MCF 10A (cell line): ENCODE measurements at places on chromosomes 4 and X. TPM values are rescaled to one million over a fixed set of nuclear protein-coding genes. Genes with fewer than 3 reads are reported as not detected.

Gene TAF7L
- total RNA-seq: 0.21 TPM in 1 of 2 replicates, not detected in the other

DNA sequence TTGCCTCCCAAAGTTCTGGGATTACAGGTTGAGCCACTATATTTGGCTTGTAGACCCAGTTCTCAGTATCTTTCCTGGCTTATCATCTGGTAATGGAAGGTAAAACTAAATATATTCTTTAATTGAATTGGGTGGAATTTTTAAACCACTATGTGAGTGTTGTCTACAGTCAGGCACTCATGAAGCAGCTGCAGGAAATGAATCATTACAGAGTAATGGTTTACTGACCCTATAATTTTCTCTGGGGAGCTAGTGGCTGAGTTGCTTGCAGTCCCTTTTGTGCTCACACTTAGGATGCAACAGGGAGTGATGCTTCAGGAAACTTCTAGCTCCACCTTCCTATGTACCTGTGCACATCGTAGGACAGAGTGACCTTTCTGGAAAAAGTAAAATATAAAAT, 4.1 kb upstream of the UGT2B7 start:
- peaks cover 18% of the 10 kb centered on the region for H3K4me1 ChIP-seq
- no peaks in the 10 kb centered on the region for H3K36me3 ChIP-seq
- DNase-seq: no peak
- no peak overlapping the region for H3K4me3 ChIP-seq
- H3K27ac ChIP-seq: no peak overlapping the region

DNA sequence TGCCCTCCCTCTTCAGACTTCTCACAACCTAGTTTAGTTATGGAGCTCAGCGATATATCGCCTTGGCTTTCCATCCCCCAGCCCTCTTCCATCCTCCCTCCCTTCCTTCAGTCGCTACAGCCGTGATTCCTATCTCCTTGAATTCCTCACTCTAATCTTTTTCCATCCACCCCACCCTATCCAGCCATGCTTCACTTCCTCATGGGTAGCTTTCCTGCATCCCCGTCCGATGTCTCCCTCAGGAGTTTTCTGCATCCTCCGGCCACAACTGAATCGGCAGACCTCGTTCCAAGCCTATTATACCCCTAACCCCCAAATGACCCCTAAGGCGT, 456 bp downstream of the SNX12 start:
- H3K4me1 ChIP-seq: peaks cover 12% of the 10 kb centered on the region
- H3K27me3 ChIP-seq: peaks cover 32% of the 10 kb centered on the region
- H3K27ac ChIP-seq: peak overlapping the region; percentile 93
- DNase-seq: no peak
- H3K36me3 ChIP-seq: peaks cover 3% of the 10 kb centered on the region

DNA sequence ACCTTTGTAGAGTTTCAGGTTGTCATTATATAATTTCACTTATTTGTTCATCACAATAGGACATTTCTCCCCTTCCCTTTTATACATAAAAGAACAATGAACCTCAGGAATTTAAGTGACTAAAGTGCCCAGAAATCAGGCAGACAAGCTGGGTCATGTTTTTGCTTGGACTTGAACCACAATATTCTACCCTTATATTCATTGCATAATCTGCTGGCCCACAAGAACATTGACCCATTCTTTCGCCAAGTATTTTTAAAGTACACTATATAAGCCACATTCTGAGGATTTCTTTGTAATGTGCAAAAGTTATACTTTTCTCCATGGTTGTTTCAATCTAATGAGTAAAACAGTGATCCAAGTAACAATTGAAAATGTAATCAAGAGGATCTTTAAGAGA, 637.5 kb upstream of the SLIT2 start:
- H3K36me3 ChIP-seq: no peaks in the 10 kb centered on the region
- H3K4me3 ChIP-seq: no peak overlapping the region
- H3K4me1 ChIP-seq: peaks cover 6% of the 10 kb centered on the region

DNA sequence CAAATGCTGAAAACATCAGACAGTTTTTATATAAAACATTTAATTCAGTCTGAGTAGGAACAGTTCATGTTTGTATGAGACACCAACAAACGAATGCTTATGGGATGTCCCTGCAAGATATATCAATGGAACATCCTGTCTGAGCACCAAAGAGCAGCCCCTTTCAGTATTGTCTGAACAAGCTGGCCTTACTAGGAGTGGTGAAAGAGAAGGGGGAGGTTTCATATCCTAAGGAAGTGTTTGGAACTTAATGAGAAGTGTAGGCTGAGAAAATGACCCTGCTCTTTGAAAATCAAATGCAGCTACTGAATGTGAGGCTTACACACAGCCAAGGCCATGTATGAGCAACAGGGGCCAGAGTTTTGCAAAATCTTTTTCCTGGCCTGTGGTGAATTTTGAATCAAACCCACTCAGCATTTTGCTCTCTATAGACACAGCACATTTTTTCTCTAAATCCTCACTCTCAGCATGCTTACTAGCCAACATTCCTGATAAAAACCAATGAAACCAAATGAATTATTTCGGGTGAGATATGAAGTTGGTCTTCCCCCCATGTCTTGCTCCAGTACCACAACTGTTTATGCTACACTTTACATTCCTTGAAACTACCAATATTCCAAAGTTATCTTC, 119.4 kb downstream of the LUZP4 start:
- no peak overlapping the region for H3K27ac ChIP-seq
- no peaks in the 10 kb centered on the region for H3K27me3 ChIP-seq
- H3K4me1 ChIP-seq: no peaks in the 10 kb centered on the region
- DNase-seq: no peak
- no peaks in the 10 kb centered on the region for H3K36me3 ChIP-seq
- no peak overlapping the region for H3K4me3 ChIP-seq

DNA sequence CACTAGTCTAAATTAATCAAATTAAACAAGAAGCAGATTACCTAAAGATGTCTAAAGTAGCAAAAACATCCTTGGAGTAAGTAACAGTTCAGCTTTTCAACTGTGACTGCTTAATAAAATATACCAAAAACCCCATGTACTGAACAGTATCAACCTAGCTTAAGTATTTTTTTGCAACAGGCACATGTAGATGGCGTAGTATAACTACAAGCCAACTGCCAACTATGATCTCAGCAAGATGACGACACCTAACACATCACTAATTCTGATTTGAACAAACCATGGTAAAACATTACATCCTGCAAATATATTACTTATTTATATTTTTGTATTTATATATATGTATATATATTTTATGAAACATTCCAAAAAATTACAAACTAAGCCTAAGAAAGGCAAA, 24.5 kb downstream of the DHX15 start:
- no peaks in the 10 kb centered on the region for H3K27me3 ChIP-seq
- no peak overlapping the region for H3K4me3 ChIP-seq
- H3K4me1 ChIP-seq: peaks cover 41% of the 10 kb centered on the region
- H3K27ac ChIP-seq: no peak overlapping the region
- DNase-seq: peak; percentile 30
- peaks cover 24% of the 10 kb centered on the region for H3K36me3 ChIP-seq

DNA sequence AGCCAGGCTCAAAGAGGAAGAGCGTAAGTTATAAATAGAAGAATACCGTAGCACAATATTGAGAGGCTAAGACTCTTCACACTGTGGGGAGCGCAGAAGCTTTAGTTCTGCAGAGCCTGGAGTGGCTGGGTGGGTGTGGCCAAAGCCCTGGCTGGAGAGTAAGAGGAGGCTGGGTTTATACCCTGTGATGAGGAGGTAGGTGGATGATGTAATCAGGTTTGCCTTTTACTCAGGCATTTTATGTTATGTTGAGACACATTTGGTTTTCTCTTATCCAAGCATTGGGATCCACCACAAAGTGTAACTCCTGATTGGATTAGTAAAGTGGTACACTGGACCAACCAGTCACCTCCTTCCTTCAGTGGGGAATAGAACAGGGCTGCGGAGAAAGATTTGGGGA, 13.9 kb downstream of the CDS1 start:
- no peak overlapping the region for H3K4me3 ChIP-seq
- H3K27ac ChIP-seq: peak overlapping the region; percentile 65
- DNase-seq: peak; percentile 84
- peaks cover 19% of the 10 kb centered on the region for H3K4me1 ChIP-seq
